Midbrain (tissue), 1 donor: ENCODE measurements at places on chromosomes 13 and 19.

DNA sequence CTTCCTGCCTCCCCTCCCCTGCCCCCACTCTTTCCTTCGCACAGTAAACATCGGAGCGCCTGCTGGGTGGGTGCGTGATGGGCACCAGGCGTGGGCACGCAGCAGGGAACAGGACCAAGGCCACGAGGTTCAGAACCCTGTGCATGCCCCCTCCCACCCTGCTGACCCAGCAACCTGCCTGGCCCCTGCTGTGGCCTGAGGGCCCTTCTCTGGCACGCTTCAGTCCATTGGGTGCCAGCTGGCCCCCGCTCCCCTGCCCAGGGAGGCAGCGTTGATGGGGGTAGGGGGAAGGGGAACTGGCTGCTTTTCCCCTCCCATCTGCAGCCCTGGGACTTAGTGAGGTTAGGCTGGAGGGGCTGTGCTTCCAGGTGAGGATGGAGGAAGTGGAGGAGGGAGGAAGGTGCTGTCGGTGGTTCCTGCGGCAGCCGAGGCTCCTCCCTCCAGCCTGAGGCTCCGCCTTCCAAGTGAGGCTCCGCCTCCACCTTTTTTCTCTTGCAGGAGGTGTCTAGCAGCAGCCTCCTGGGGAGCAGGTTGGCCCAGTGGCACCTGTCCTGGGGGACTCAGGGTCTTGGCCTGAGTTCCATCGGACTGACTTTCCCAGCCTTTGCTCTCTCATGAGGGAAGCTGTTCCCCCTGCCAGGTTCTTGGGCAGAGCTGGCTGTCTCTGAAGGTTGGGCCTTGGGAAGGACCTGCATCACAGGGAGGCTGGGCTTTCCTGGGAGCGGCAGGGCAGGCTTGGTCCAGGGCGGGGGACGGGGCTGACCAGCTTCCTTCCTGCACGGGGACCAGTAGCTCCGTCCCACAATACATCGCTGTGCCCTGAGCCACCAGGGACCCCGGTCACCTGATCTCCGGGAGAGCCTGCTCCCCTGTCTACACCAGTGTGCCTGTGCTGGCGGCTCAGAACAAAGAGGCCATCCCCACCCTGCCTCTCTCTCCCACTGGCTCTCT lies 7.3 kb downstream of the PIAS4 start:
- DNase-seq, result no peak

DNA sequence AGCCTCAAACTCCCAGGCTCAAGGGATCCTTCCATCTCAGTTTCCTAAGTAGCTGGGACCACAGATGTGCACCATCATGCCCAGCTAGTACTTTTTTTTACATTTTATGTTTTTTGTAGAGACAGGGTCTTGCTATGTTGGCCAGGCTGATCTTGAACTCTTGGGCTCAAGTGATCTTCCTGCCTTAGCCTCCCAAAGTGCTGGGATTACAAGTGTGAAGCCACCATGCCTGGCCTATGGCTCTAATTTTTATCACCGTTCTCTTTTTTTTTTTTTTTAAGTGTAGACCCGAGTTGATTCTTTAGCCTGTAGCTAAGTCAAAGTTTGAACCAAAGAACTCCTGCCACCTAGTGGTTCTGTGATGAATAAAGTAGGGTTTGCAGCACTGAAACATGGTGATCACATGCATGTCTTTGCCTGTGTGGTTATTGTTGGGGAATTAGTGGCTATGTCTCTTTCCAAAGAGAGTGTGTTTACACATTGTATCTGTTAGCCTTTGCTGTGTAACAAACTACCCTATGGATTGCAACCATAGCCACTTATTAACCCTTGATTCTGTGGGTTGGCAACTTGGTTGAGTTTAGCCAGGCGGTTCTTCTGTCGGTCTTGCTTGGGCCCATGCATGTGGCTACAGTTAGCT lies 11.6 kb downstream of the NFILZ start:
- DNase-seq, result no peak

DNA sequence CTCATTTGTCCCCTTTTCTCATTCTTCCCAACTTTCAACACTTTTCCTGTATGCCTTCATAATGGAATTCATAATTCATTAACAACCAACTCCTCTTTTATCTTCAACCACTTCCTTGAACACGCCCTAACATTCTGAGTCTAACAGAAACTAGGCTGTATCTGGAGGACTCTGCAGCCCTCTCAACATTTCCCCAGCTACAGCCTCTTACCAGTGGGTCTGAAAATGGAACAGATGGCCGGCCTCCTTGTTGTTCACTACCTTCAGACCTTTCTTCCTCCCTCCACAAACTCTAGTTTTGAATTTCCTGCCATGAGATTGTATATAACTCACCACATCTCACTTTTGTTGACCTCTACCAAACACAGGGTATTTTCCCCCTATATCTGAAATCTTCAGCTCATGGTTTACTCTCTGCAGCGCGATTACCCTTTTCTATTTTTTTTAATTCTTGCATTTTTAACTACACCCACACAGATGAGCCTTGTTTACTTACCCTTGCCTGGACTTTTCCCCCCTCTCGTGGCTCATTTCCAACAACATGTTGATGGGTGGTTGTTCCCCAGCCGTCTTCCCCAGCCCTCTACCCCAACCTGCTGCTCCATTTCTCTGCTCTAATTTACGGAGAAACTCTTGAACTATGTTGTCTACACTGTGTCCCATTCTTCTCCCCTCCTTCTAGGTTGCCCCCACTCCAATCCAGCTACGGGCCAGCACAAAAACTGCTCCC lies 846 bp downstream of the ZNF790 start:
- DNase-seq, result no peak

DNA sequence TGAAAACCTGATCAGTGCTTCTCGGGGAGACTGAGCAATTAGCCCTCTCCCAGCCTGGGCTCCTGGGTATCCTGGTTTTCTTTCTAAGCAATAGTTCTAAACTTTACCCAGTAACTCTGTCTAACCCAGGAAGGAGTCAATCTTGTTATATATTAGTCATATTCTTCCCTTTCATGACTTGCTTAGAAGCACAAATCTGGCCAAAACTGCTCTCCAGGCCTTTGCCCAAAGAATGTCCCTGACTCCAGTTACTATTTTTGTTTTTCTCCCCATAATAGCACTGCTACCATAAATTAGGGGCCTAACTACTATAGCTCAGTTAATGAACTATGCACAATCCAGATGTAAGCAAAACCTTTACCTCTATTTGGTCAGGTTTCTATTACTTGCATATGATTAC lies 355.8 kb upstream of the HTR2A start:
- DNase-seq, result no peak
